Small intestine (tissue), 16 donors: ENCODE measurements at places on chromosomes 2 and 18.

GRCh38 chr18:68740966-68741365 lies 26.1 kb upstream of the TMX3 start:
- no peaks in the 10 kb centered on the region for H3K36me3 ChIP-seq
- no peaks in the 10 kb centered on the region for H3K27me3 ChIP-seq
- no peaks in the 10 kb centered on the region for H3K4me1 ChIP-seq
- DNase-seq, result no peak

- H3K27me3 ChIP-seq, result no peaks in the 10 kb centered on the region
- H3K36me3 ChIP-seq, result no peaks in the 10 kb centered on the region
- no peaks in the 10 kb centered on the region for H3K4me1 ChIP-seq
- peak; percentile 31 for DNase-seq
Observed at GRCh38 chr2:154402213-154402612, 296.3 kb upstream of the KCNJ3 start.

GRCh38 chr18:22284581-22285360 lies 115.4 kb downstream of the GATA6 start:
- peaks cover 3% of the 10 kb centered on the region for H3K4me1 ChIP-seq
- H3K36me3 ChIP-seq, result no peaks in the 10 kb centered on the region
- no peak overlapping the region for H3K4me3 ChIP-seq
- peak; percentile 18 for DNase-seq
- H3K27ac ChIP-seq, result no peak overlapping the region

DNA sequence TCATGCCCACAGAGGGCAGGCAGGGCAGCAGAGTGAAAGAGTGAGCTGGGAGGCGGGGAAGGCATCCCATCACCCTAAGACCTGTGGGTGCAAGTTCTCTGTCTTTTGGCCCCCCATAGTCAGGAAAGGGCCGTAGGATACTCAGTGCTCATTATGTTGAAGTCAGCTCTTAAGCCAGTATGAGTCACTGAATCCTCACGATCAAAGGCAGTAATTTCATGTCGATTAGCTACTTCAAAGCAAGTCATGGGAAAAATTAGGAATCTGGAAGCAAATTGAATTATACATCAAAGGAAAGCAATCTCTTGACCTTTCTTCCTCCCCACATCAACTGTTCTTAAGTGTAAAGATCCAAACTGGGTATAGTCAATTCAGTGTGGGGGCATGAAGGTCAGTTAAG lies 178.9 kb downstream of the FHOD3 start:
- H3K4me3 ChIP-seq, result no peak overlapping the region
- H3K4me1 ChIP-seq, result no peaks in the 10 kb centered on the region
- no peak for DNase-seq
- no peaks in the 10 kb centered on the region for H3K27me3 ChIP-seq
- H3K36me3 ChIP-seq, result no peaks in the 10 kb centered on the region
- H3K27ac ChIP-seq, result no peak overlapping the region

DNA sequence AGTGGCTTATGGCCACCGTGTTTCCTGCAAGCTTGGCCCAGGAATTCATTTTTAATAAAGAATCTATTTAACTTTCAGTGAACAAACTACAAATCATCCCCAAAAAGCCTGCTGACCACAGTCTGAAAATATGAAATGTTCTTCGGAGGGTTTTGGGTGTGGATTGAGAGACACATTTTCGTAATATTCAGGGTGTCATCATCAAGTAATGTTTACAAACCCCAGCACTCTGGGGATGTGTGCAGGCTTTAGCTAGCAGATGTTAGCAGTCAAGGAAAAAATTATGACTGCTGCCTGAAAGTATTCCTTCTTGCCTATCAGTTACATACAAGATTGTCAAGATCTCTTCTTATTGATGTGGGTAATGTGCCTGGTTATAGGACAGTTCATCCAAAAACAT lies 143.9 kb upstream of the FN1 start:
- no peaks in the 10 kb centered on the region for H3K36me3 ChIP-seq
- H3K4me1 ChIP-seq, result no peaks in the 10 kb centered on the region
- DNase-seq, result no peak

- no peak overlapping the region for H3K4me3 ChIP-seq
- no peaks in the 10 kb centered on the region for H3K4me1 ChIP-seq
- H3K27ac ChIP-seq, result no peak overlapping the region
- H3K27me3 ChIP-seq, result no peaks in the 10 kb centered on the region
- no peak for DNase-seq
Observed at GRCh38 chr2:83528767-83529166, 930.3 kb downstream of the SUCLG1 start.

- H3K36me3 ChIP-seq, result no peaks in the 10 kb centered on the region
- no peaks in the 10 kb centered on the region for H3K27me3 ChIP-seq
- DNase-seq, result no peak
- no peak overlapping the region for H3K4me3 ChIP-seq
- H3K4me1 ChIP-seq, result peaks cover 3% of the 10 kb centered on the region
- H3K27ac ChIP-seq, result no peak overlapping the region
Observed at GRCh38 chr2:219637842-219638185, 10.4 kb downstream of the SLC4A3 start.

DNA sequence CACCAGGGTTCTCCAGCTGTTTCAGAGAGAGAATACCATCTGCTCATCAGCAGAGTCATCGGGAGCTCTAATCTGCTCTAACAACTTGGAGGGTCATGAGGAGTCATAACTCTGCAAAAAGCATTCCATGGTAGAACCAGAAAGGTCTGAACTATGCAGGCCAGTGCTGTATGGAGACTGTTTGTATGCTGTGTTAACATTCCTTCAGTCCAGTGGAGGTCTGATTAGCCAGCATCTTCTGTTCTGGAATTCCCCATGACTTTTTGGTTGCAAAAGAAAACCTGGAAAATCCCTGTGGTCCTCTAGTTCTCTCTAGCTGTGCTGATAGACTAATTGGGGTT lies 9.4 kb upstream of the ITGB6 start:
- no peak overlapping the region for H3K4me3 ChIP-seq
- H3K27ac ChIP-seq, result no peak overlapping the region
- H3K36me3 ChIP-seq, result no peaks in the 10 kb centered on the region
- no peak for DNase-seq
- H3K4me1 ChIP-seq, result peaks cover 8% of the 10 kb centered on the region

DNA sequence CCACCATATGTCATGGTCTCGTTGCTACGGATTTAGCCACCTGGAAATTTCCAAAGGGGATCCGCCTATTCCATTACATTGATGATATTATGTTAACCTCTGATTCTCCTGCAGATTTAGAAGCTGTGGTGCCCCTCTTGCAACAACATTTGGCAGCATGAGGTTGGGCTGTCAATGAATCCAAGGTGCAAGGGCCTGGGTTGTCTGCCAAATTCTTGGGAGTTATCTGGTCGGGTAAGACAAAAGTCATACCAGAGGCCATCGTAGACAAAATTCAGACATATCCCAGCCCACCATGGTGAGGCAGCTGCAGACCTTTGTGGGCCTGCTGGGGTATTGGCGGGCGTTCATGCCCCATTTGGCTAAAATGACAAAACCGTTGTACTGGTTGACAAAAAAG lies 13.6 kb upstream of the C2orf42 start:
- H3K27me3 ChIP-seq, result no peaks in the 10 kb centered on the region
- H3K4me1 ChIP-seq, result no peaks in the 10 kb centered on the region
- no peak for DNase-seq
- no peak overlapping the region for H3K4me3 ChIP-seq
- H3K36me3 ChIP-seq, result no peaks in the 10 kb centered on the region

- no peak overlapping the region for H3K4me3 ChIP-seq
- H3K4me1 ChIP-seq, result peaks cover 2% of the 10 kb centered on the region
- peaks cover 27% of the 10 kb centered on the region for H3K36me3 ChIP-seq
- DNase-seq, result no peak
Observed at GRCh38 chr2:9590641-9591040, 35.0 kb upstream of the ADAM17 start.

- no peak overlapping the region for H3K4me3 ChIP-seq
- H3K27me3 ChIP-seq, result no peaks in the 10 kb centered on the region
- H3K27ac ChIP-seq, result no peak overlapping the region
- no peaks in the 10 kb centered on the region for H3K4me1 ChIP-seq
- H3K36me3 ChIP-seq, result no peaks in the 10 kb centered on the region
- peak; percentile 29 for DNase-seq
Observed at GRCh38 chr2:178177066-178177679, 17.1 kb upstream of the OSBPL6 start.

GRCh38 chr18:55510809-55511208 lies 77.2 kb downstream of the TCF4 start:
- peak overlapping the region; percentile 89 for H3K27ac ChIP-seq
- no peak for DNase-seq
- no peak overlapping the region for H3K4me3 ChIP-seq
- no peaks in the 10 kb centered on the region for H3K27me3 ChIP-seq

DNA sequence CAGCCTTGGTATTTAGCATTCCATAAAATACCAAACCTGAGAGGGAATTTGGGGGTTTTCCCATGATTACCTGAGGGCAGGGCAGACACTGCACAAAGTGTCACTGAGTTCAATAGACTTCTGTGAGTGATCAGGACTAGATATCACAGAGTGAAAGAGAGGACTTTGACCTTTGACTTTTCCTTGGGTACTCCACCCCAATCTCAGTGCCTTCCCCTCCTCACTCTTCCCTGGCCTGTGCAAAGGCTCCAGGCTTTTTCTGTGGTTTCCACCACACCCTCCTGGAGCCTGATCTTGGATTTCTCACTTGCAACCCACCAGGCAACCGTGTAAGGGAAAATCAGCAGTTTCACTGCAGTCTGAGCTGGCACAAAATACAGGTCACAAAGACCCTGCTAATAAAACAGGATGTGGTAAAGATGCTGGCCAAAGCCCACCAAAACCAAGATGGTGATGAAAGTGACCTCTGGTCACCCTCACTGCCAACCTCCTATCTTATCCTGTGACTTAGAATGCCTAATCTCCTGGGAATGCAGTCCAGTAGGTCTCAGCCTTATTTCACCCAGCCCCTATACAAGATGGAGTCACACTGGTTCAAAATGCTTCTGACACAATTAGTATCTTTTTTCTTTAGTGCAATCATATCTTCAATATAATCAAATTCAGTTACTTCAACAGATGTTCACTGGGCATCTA lies 64.0 kb downstream of the BOD1L2 start:
- no peaks in the 10 kb centered on the region for H3K36me3 ChIP-seq
- no peak for DNase-seq
- no peak overlapping the region for H3K4me3 ChIP-seq
- no peaks in the 10 kb centered on the region for H3K27me3 ChIP-seq
- peaks cover 6% of the 10 kb centered on the region for H3K4me1 ChIP-seq

DNA sequence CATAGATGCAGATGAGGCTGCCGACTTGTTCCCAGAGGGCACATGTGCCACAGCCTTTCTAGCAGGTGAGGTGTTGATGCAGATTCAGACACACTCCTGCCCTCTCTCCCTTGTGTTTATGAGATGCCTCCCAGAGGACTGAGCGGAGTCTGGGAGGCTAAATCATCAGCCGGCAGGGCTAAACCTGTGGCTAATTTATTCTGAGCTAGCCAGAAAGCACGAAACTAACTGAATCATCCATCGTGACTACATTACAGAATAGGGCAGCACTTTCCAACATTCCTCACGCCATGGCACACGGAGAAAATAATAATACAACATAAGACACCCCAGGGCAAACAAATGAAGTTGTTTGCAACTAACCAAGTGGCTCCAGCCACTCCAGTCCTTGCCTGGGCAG lies 101.7 kb upstream of the FZD7 start:
- no peak overlapping the region for H3K27ac ChIP-seq
- no peaks in the 10 kb centered on the region for H3K27me3 ChIP-seq
- peaks cover 2% of the 10 kb centered on the region for H3K4me1 ChIP-seq
- H3K36me3 ChIP-seq, result no peaks in the 10 kb centered on the region
- no peak for DNase-seq

GRCh38 chr2:235733761-235734160 lies 239.9 kb downstream of the AGAP1 start:
- no peak for DNase-seq
- H3K4me3 ChIP-seq, result no peak overlapping the region
- peaks cover 46% of the 10 kb centered on the region for H3K36me3 ChIP-seq

GRCh38 chr2:215621381-215621780 lies 185.5 kb upstream of the FN1 start:
- no peak overlapping the region for H3K4me3 ChIP-seq
- no peaks in the 10 kb centered on the region for H3K27me3 ChIP-seq
- DNase-seq, result no peak
- no peak overlapping the region for H3K27ac ChIP-seq

- H3K27ac ChIP-seq, result no peak overlapping the region
- DNase-seq, result no peak
- no peaks in the 10 kb centered on the region for H3K27me3 ChIP-seq
- no peak overlapping the region for H3K4me3 ChIP-seq
- no peaks in the 10 kb centered on the region for H3K4me1 ChIP-seq
Observed at GRCh38 chr18:21300035-21300907, 58.2 kb downstream of the GREB1L start.

DNA sequence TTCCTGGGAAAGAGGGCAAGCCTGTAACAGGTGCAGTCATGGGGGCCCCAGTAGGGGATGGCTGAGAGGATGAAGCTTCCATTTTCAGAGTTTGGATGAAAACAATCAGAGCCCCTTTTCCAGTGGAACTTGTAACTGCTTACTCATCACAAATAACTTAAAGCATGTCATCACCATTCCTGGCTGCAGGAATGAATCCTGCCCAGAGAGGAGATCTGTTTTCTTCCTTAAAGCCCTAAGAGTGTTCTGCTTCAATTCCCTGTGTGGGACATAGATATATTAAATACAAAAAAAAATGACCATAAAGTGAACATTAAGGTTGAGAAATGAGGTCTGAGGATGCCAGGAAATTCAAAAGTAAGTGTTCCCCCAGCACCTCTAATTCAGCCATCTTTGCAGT lies 183.4 kb upstream of the MEIS1 start:
- no peaks in the 10 kb centered on the region for H3K27me3 ChIP-seq
- no peak for DNase-seq
- no peaks in the 10 kb centered on the region for H3K36me3 ChIP-seq
- no peak overlapping the region for H3K27ac ChIP-seq

- no peaks in the 10 kb centered on the region for H3K27me3 ChIP-seq
- no peaks in the 10 kb centered on the region for H3K36me3 ChIP-seq
- peak; percentile 71 for DNase-seq
- no peak overlapping the region for H3K27ac ChIP-seq
Observed at GRCh38 chr2:217685255-217685605, 317.6 kb downstream of the TNS1 start.

DNA sequence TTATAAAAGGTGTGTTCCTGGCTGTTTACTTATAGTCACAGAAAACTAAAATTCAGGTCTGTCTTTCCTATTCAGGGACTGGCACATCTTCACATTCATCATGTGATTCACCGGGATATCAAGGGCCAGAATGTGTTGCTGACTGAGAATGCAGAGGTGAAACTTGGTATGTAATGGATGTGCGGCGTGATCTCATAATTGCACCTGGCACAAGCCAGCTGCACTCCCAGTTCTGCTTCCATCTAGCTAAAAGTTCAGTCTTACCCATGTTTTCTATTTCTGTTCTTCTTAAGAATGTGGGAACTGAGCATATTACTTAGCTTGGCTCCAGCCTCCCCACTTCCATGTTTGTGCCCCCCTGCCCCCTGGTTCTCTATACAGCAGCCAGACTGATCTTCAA lies 131.9 kb downstream of the MAP4K4 start:
- H3K27me3 ChIP-seq, result no peaks in the 10 kb centered on the region
- H3K4me3 ChIP-seq, result no peak overlapping the region
- peaks cover 24% of the 10 kb centered on the region for H3K4me1 ChIP-seq
- DNase-seq, result no peak
- no peaks in the 10 kb centered on the region for H3K36me3 ChIP-seq
